ENCODE measurements at places on chromosomes 2 and 18. TPM values are rescaled to one million over a fixed set of nuclear protein-coding genes. Genes with fewer than 3 reads are reported as not detected.

IL36B gene
- total RNA-seq, result not detected

MCFD2 gene
- 79.0 TPM for total RNA-seq

MPP4 gene
- 0.23 TPM for total RNA-seq

MYO5B gene
- total RNA-seq, result 13.9 TPM

UNC80 gene
- total RNA-seq, result 0.06 TPM

MTIF2 gene
- total RNA-seq, result 16.1 TPM

IL1RN gene
- not detected for total RNA-seq

TCF23 gene
- total RNA-seq, result not detected

LMAN2L gene
- total RNA-seq, result 21.5 TPM

PTPRN gene
- 3.0 TPM for total RNA-seq

- DNase-seq, result no peak
Measured at GRCh38 chr2:86229221-86229620, 30.0 kb downstream of the MRPL35 start.

GRCh38 chr2:95179451-95179850 is 13.8 kb downstream of the ZNF2 start:
- DNase-seq, result no peak

- DNase-seq, result no peak
Measured at GRCh38 chr2:197097578-197098366, 171.3 kb upstream of the PGAP1 start.

DNA sequence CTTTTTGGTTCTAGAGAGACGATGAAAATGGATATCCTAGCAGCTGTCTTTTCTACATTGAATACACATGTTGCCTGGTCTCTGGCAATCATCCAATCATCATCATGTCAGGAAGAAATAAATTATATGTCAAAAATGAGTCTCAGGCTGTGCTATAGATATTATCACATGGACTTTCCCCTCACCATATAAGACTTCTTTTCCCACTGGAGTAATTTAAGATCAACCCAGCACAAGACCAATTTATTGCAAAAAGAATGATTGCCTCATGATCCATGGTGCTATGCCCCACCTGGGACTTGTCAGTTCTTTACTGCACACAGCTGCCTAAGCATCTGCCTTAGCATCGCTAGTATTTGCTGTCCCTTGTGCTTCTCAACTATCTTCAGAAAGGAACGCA is 783.7 kb upstream of the TMEFF2 start:
- DNase-seq, result no peak

GRCh38 chr2:222127660-222128059 is 171.1 kb downstream of the PAX3 start:
- no peak for DNase-seq

GRCh38 chr2:112181571-112182290 is 43.5 kb downstream of the FBLN7 start:
- DNase-seq, result no peak

DNA sequence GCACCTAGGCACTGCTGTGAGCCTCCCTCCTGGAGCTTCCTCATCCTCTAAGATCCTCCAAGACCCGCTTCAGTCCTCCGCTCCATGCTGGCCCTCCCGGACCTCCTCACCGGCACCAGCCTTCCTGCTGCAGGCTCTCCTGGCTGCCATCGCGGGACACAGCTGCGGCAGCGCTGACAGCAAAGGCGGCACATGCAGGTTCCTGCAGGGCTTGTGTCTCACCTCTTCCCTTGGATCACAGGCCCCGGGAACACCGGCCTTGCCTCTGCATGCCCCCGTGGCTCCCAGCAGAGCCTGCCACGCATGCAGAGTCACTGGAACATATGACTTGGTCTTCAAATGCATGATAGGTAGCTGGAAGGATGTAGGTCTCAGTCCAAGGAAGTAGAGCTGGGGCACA is 67.2 kb downstream of the PTGR3 start:
- DNase-seq, result peak; percentile 82

GRCh38 chr2:76446872-76447271 is 736.2 kb upstream of the GCFC2 start:
- no peak for DNase-seq

DNA sequence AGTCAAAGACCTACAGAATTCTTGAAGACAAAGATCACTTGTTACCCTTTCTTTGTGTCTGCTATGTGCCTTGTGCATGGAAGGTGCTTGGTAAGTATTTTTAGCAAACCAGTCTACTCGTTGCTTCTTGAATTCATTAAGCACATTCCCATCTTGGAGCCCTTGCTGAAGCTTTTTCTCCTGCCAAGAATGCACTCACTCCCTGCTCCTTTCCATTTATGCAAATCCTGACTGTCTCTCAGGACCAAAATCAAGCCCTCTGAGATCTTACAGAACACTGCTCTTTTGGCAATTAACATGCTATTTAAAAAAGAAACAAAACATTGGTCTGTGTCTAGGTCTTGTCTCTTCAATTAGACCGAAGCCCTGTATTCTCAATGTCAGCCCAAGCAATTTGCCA is 75.8 kb downstream of the CLHC1 start:
- DNase-seq, result no peak

DNA sequence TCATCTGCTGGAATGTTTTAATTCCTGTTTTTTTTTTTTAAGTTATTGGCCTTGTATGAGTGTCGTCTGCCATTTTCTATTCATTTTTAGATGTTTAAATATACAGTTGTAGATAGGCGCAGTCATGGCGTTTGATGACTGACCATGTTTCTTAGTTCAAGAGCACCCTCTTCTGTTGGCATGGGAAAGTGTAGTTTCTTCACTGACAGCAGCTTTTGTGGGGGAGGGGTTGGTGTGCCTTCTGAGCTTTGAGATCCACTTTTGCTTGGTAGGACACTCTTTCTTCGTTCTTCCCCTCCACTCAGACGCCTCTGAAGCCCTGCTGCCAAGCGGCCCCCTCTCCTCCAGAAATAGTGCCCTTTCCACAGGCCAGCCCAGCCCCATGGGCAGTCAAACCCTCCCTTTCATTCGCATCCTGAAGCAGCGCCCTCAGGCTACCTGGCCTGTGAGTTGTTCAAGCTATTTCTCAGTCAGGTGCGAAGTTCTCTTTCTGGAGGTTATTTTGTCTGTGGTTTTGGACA is 492.0 kb downstream of the TNS1 start:
- no peak for DNase-seq

DNA sequence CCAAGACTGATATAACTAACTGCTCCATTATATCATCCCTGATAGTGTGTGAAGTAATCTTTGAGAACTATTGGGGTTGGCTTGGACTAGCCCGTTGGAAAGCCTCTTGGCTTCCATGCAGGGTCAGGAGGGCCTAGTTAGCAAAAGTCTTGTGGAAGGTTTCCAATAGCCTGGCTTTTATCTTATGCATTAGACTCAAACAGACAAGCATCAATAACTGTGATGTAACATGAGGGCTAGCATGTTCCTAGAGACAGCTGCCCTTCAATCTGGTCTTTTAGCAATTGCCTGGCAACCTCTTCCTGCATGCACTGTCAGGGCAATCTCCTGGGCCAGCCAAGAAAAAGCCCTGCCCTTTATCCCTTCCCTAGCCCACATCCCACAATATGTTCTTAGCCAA is 18.2 kb downstream of the SLC8A1 start:
- DNase-seq, result no peak

DNA sequence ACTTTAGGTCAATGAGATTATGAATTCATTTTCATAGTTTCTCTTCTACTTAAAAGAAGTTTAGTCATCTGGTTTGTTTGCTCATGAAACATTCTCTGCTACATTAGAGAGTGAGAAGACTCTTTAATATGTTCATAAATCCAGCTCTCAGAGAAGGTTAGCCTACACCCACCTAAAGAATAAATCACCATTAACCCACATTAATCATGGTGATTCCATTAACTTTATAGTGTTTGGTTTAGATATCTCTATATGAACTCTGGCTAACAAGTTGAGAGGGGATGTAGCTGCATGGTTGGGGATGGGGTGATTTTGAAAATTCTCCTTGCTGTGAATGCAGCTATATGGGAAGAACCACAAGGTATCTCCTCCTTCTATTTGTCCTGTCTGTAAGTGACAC is 10.7 kb downstream of the TFPI start:
- DNase-seq, result no peak

DNA sequence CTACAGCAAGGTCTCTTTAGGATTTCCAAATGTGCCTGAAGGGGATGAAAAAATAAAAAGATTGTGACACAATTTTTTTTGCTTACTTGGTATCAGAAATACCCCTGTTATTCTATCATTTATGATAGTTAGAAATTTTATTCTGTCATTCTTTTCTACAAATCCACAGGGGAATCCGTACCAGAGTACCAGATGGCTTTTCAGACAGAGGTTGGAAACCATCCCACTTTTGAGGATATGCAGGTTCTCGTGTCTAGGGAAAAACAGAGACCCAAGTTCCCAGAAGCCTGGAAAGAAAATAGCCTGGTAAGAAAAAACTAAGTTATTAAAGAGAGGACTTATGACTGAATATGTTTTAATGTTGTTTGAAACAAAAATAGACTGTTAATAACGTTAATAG is 92.6 kb upstream of the FAM117B start:
- no peak for DNase-seq

GRCh38 chr2:178291703-178292102 is 97.4 kb downstream of the OSBPL6 start:
- DNase-seq, result no peak

DNA sequence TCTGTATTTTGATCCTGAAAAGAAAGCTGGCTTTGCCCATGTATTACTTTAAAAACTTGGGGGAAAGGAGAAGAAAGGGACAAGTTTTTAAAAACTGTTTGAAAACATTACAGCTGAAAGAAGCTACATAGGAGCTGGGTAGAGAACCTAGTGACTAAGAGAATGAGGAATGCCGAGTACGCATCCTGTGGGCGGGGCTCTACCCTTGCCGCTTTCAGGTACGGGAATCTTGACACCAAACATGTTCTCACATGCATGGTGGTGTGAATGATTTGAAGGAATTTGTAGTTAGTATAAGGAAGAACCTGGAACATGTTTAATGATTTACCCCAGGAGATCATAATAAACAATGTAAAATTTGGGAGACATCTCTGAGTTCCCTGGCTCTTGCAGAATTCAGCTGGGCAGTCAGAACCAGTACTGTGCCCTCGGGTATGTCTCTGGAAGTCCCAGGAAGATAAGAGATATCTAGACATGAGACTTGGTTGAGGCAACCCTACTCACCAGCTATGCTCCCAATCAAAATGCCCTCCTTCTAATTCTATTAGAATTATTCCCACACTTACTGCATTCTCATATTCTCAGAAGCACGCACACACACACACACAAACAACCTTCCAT is 16.5 kb upstream of the TGFA start:
- peak; percentile 68 for DNase-seq

DNA sequence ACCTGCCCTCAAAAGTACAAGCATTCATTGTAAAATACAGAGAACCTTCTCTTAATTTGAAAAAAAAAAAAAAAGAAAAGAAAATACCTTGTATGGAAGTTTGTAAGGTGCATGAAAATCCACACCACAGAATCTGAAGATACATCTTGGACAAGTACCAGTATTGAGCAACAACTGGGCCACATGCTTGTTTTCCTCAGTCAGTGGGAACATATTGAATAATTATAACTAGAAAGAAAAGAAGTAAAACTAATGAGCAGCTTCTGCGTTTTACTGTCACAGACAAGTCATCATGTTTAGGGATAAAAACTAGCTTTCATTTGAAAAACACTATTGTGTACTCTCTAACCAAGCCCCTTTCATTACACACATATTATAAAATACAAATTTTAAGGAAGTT is 5.8 kb upstream of the PEX13 start:
- no peak for DNase-seq

DNA sequence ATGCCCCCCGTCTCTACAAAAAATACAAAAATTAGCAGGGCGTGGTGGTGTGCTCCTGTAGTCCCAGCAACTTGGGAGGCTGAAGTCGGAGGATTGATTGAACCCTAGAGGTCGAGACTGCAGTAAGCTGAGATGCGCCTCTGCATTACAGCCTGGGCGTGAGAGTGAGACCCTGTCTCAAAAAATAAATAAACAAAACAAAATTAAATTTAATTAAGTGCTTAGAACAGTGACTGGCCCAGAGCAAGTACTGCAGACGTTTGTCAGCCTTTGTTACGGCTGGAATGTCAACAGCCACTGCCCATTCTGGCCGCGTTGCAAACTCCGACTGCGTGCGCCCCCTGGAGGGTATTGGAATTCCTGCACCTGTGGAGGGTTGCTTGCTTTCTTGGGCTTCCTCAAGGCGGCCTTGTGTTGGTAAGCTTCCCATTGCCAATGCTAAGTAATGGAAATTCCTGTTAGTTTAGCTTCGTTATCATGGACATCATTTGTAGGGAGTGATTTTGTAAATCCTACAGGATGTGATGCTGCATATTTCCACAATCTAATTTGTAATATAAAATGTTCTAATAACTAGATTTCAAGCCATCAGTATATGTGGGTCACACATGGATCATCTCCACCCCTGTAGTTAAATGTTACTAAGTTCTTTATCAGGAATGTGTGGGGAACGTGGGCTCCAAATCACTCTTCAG is 15.9 kb upstream of the ATP6V1B1 start:
- DNase-seq, result no peak

DNA sequence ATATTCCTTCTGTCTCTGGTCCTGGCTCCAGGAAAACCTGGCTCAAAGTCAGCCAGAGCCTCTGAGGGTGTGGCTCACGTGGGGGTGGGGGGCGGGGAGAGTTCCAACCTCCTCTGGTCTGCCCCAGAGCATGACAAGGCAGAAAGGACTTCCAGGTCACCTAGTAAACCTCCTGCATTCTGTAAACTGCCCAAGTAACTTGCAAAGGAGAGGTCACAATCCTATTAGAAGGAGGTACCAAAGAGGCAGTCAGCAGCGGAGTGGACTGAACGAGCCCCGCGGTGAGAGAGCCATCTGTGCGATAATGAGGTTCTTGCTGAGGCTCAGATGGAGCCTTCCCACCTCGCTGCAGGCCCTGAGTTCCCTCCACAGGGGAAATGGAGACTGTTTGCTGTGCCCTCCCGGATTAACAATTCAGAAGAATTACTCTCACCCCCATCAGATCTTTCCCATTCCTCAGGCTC is 58.9 kb upstream of the GATA6 start:
- no peak for DNase-seq

DNA sequence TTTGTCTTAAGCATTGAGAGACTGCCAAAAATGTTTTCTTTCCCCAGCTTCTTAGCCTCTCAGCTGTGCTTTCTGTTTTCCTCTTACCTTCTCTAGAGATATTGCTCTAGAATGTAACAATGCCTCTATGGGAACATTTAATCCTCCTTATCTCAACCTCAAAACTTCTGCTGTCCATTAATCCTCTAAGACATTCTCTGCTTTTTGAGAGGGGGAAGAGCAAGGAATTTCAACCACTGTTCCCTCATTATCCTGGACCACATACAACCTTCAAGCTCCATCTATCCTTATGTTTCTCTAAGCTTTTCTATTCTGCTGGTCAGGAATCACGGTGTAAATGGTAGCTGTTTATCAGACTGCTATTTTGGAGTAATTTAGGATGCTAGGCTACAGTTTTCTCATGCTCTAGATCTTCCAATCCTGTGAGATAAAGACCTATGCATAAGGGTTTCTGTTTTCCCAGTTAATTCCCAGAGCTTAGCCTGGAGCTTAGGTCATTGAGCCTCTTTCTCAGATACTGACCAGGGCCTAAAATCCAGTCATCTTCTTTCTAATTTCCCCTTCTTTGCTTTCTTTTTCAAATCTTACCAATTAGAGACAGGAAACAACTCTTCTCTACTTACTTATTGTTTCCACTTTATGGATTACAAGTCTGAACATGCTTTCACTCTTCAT is 282.0 kb downstream of the CALCRL start:
- no peak for DNase-seq

- no peak for DNase-seq
Measured at GRCh38 chr2:144128130-144128746, 391.7 kb downstream of the ZEB2 start.
